AG10803 (cell line): ENCODE measurements at places on chromosomes 5 and 9.

- DNase-seq: peak; percentile 25
Measured at GRCh38 chr9:106286249-106286648, 576.7 kb upstream of the ZNF462 start.

- no peak for DNase-seq
Measured at GRCh38 chr9:90958328-90958727, 156.7 kb downstream of the SYK start.

DNA sequence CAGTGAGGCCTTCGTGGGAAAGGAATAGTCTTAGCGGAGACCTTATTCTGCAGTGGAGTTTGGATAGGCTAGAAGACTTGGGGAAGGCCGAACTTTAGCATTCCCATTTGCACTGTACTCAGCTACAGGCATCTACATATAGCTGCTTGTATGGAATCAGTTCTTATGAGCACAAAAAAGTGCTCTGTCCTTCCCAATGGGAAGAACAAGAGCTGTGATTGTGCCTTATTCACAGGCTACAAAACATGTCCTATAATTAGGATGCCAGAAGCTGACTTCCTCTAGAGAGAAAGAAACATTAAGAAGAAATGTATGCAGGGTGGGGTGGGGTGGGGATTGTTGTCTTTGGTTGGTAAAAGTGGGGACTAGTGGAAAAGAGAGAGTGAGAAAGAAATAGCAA is 154.7 kb downstream of the ATP10B start:
- DNase-seq: no peak

- no peak for DNase-seq
Measured at GRCh38 chr5:61252643-61252925, 79.5 kb upstream of the ZSWIM6 start.

- DNase-seq: no peak
Measured at GRCh38 chr5:157952374-157952685, 93.4 kb upstream of the CLINT1 start.

- DNase-seq: no peak
Measured at GRCh38 chr9:100939636-100940035, 88.9 kb upstream of the PLPPR1 start.

DNA sequence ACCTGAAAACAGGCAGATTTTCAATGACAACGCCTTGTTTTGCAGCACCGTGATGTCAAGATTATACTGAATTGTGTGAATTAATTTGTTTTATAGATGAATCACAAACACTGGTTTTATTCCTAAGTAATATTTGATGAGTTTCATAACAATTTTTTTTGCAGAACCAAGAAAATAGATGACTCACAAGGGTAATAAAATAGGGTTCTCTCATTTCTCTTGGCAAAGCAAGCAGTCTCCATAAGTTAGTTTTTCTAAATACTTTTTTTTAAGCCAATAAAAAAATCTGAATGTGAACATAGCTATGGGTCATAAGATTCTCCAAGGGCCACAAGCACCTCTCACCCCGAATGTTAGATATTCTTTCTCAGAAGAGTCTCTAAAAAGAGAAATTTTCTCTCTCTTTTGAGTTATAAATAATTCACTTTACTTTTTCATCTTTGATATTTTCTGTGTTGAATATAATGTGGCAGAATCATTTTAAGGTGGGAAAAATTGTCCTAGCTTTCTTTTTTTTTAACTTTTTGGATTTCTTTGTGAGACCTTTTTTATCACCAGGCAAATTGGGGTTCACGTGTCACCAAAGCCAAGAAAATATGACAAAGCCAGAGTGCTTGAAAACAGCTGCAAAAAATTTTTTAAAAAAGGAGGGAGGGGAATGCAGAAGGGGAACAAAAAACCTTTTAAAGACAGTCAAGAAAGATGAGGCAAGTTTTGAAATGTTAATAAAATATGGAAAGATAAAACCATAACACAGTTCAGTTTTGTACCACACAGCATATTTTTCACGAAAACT is 174.6 kb upstream of the DAPK1 start:
- peak; percentile 77 for DNase-seq

DNA sequence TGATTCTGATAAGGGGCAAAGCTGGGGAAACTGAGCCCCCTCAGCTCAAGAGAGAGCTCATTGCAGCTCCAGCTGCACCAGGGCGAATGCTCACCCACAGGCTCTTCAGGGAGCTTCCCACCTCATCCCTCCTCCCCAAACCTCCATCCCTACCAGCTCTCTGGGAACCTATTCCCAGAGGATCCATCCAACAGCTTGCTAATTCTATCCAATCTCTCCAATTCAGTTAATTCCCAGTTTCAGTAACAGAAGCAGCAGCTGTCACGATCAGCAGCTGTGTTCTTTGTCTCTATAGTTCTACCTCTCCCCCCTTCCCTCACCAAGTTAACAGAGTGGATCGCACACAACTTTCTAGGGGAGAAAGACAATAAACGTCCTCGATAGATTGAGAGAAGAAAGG is 135.5 kb upstream of the EFNA5 start:
- no peak for DNase-seq

- no peak for DNase-seq
Measured at GRCh38 chr9:77807846-77808750, 160.0 kb upstream of the GNA14 start.

DNA sequence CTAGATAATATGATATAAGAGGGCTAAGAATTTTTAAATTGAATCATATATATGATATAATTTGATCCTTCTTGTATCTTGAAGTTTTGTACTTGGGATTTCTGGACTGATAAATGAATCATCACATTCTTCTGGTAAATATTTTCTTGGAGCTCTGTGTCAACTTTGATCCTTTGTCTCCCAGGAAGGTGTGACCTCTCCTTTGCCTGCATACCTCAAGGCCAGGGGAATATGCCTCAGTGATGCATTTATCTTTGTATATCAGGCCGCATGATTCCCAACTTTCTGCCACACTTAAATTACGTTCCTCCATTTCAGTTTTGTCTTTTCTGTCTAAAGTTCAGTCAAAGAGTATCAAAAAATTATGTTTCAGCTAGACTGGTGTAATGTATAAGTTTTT is 101.2 kb downstream of the NLN start:
- DNase-seq: peak; percentile 34

- peak; percentile 29 for DNase-seq
Measured at GRCh38 chr9:27395484-27395921, 98.6 kb upstream of the EQTN start.

DNA sequence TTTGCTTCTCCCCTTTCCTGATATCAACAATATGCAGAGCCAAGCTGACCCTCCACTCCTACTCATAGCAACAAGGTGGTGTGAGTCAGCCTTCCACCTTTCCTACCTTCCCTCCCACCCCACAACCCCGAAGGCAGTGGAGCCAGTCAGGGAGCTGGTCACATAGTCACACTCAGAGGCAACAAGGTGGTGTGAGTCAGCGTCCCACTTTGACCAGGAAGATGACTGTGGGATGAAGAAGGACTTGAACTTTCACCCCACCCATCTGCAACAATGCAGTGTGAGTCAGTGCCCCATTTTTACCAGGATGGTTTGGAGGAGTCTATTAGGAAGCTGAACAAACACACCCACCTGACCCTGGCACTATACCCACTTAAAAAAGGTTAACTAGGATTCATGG is 30.1 kb upstream of the ZNF782 start:
- DNase-seq: peak; percentile 61

DNA sequence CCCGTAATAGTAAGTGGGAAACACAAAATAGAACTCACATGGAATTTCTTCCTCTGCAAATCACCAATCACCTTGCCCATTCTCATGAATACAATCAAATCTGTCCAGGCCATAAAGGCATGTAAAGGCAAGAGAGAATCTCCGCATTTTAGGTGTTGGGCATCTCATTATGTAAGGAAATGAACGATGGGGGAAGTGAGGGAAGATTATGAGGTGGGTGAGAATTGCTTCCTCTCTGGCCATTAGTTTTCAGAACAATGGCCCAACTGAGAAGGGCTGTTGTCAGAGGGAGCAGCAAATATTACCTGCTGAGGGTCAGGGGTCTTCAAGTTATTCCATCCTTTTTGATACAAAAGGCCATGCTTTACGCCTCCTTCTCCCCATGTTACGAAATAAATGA is 455.1 kb downstream of the ARHGEF28 start:
- no peak for DNase-seq

GRCh38 chr9:78013934-78014333 is 17.7 kb downstream of the GNAQ start:
- no peak for DNase-seq

DNA sequence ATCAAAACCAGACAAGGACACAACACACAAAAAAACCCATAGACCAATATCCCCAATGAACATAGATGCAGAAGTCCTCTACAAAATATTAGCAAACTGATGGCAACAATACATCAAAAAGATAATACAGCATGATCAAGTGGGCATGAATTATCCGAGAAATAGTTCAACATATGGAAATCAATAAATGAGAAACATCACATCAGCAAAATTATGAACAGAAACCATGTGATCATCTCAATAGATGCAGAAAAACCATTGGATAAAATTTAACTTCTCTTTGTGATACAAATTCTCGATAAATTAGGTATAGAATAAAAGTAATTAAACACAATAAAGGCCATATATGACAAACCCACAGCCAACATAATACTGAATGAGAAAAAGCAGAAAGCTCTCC is 69.6 kb downstream of the C9 start:
- DNase-seq: no peak

DNA sequence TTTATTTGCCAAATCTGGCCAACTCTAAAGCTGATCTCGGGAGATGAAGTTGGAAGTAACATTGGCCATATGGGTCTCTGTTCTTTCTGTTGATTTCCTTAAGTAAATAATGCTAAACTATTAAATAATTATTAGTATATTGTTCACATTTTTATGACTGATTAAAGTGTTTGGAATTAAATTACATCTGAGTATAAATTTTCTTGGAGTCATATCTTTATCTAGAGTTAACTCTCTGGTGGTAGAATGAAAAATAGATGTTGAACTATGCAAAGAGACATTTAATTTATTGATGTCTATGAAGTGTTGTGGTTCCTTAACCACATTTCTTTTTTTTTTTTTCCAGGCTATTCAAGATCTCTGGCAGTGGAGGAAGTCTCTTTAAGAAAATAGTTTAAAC is 9.3 kb upstream of the FGF18 start:
- DNase-seq: no peak

GRCh38 chr5:10489810-10490426 is 48.2 kb downstream of the ROPN1L start:
- DNase-seq: no peak

- no peak for DNase-seq
Measured at GRCh38 chr5:137088175-137088574, 411.0 kb downstream of the SPOCK1 start.

- no peak for DNase-seq
Measured at GRCh38 chr5:145548097-145548496, 287.0 kb downstream of the PRELID2 start.

- no peak for DNase-seq
Measured at GRCh38 chr5:3994628-3995027, 399.0 kb downstream of the IRX1 start.

DNA sequence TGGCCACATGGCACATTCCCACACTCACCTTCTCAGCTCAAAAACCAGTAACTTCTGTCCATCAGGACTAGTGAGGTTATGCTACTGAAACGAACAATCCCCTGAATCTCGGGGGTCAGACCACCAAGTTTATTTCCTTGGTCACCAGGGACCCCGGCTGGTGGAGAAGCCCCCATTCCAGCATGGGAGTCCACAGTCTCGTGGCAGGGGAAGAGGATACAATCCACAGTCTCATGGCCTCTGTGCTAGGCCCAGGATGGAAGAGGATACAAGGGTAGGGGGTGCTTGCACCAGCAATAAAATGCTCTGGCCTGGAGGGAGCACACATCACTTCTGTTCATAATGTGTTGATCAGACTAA is 7.4 kb upstream of the CARD19 start:
- no peak for DNase-seq

GRCh38 chr9:129885018-129885669 is 49.9 kb downstream of the USP20 start:
- no peak for DNase-seq
